Transverse colon (tissue), 4 donors: ENCODE measurements at places on chromosomes 11 and 22.

DNA sequence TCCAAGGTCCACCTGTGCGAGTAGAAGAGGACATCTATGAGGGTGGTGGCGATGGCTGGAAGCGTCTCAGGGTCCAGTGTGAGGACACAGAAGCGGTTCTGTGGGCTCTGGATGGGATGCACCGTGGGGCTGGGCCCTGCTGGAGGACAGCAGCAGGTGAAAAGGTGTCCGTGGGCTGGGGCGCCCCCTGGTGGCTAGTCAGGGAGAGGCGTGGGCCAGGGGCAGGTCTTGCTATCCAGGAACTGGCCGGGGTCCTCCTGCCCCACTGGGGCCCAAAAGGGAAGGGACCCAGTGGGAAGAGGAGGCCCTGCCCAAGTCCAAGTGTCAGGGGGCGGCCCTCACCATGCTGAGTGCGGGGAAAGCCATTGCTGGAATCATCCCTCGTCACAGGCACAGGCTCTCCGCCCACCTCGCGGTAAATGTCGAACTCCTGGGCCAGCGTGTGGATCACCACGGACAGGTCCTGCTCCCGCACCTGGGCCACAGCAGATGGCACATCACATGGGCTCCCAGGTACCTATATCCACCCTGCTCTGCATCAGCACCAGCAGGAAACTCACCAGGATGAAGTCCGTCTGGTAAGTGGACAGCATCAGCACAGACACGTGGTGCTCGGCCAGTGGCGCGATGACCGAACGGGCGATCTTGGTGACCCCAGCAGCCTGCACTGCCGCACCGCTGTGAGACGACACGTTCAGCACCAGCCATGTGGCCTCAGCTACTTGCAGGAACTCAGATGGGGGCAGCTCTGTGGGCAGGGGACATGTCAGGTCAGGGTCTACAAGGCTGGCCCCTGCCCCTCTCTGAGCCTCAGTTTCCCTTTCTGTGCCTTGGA is 2.3 kb downstream of the CASTOR1 start:
- peak; percentile 87 for DNase-seq

DNA sequence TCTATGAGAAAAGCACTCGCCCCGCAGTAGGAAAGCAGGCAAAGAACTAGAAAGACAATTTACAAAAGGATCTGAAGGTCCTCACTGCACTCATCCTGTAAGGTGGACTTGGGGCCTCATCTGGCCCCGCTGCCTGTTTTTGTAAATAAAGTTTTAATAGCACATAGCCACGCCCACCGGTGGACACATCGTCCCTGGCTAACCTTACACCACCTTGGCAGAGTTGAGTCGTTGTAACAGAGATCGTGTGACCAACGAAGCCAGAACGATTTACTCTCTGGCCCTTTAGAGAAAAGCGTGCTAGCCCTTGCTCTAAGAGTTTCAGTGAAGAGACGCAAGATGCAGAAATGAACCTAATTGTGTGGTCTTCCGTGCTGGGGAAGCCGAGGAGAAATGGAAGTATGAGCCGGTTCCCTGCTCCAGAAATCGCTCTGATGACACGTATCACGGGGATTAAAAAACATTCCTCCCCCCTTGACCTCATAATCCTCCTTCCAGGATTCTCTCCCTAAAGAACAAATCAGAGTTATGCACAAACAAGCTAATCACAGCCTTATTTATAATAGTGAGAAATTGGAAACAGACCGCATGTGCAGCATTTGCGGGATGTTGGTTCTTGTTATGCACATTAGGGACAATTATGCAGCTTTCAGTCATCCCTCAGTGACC is 80.1 kb downstream of the CDKN1C start:
- DNase-seq = peak; percentile 7

GRCh38 chr11:134638796-134639430 is 226.9 kb upstream of the B3GAT1 start:
- DNase-seq = no peak

GRCh38 chr11:45899448-45900174 is 7.5 kb downstream of the FREY1 start:
- DNase-seq = peak; percentile 75

GRCh38 chr11:13440100-13440855 is 22.7 kb downstream of the BTBD10 start:
- DNase-seq = peak; percentile 27

DNA sequence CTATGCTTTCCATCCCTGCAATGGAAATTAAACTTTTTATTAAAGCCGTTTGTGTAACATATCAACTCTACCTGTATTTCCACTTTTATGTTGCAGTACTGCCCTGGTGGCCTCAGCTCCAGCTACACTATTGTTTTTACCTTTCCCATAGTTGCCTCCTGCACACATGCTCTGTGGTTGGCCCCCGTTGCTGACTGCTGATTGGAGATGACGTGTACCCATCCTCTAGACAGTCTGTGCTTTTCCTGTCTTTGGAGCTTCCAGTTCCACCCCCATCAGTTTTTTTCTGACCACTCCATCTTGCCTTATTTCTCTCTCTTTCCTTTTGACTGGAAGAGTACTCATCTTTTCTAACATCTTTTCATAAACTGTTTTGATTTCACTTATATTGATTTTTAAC is 123.8 kb downstream of the TEAD1 start:
- no peak for DNase-seq

- no peak for DNase-seq
Measured at GRCh38 chr11:80846979-80847378, 1406.1 kb upstream of the TENM4 start.

GRCh38 chr11:73388265-73389133 is 12.3 kb downstream of the RELT start:
- peak; percentile 36 for DNase-seq

DNA sequence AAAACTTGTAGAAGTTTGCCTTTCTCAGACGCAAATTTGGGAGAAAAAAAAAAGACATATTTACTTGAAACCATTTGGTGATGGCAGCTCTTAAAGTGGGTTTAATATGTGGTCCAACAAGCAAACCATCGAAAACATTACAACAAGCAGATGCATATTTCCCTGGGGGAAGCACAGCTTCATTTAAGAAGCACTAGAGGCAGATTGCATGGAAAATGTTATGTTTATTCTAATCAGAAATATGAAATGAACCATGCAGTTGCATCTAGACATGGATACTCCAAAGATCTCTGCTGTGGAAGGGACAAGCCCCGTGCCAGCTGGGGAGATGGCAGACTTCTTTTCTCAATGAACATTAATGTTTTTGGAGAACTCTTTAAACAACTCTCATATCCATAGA is 57.4 kb upstream of the PARVA start:
- DNase-seq = no peak

DNA sequence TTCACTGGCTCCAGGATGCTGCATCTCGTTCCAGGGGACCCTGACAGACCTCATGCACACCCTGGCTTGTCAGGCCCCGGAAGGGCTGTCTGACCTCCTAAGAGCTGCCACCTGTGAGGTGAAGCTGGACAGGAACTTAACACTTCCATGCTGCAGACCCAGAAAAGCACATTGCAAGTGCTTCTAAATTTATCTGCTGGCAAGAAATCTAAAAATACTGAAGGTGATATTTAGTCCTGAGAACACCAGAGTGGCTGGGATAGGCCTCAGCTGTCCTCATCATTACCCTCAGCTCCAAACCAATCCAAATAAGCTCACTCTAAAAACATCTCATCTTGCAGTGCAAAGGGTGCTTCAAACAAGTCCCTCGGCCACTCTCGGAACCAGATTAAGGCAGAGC is 46.7 kb downstream of the ABTB2 start:
- no peak for DNase-seq

DNA sequence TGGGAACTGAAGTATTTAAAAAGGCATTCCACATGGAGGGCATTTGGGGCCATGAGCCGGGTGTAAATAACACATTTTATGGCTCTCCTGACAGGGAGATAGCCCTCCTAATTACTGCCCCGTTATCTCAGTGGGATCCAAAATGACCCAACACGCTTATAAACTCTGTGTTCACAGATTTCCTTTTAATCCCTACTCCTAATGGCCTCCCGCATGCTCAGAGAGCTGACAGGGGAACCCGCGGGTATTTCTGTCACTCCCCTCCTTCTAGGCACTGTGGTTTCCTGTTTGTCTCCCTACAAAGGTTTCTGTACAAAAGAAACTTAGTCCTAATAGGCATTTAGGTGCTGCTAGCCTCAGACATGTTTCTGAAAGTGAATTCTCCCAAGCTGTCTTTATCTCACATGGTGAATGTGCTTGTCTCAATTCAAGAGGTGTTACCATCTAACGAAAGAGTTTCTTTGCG is 202.8 kb upstream of the SEZ6L start:
- DNase-seq = no peak

DNA sequence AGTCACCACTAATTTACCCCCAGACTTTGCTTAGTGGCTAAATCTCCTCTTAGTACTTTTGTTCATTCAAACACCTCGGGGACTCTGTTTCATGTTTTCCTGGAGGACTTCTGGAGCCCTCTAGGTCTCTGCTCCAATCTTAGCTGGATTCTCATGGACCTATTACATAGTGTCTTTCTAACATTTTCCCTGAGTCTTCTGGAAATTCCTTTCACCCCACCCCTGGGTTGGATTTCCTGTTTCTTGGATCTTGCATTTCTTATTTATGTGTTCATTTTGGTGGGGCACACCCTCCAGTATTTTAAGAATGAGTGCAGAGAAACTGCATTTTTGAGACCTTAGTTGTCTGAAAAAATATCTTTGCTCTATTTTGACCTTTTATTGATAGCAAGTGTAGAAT is 220.1 kb downstream of the BLID start:
- DNase-seq = no peak

DNA sequence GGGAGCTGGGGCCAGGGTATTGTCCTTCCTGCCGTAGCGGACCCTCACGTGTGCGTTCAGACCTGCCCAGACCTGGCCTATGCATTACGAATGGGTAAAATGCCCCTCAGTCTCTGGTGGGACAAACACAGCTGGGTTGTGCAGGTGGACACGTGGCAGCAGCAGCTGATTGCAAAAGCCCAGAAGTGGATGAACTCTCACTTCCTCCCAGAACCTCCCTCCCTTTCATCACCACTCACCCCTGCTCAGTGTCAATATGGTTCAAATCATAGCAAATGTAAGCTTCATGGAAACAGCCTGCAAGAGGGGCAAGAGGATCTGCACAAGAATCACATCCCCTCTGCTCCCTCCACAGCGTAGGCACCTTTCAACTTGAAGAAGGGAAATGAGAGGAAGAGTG is 352.1 kb downstream of the OPCML start:
- no peak for DNase-seq

DNA sequence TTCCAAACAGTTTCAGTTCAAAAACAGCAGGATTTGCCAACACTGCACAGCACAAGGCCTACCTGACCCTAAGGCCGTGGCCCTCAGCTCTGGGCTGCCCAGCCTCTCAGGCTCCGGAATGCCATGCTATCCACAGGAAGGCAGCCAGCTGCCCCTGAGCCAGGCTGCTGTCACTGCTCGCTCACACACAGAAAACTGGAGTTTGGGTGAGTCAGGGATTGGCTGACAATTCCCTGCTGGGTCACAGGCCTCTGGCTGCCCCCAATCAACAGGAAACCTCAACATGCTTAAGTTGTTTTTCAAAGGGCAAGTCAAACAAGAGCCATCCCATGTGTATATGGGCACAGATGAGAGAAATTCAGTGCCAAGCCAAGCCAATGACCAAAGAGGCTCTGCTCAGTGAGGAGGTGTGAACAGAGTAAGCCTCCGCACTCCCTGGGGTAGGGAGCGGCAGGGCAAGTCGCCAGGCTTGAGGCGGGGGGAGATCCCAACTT is 50.2 kb downstream of the RPL27A start:
- peak; percentile 39 for DNase-seq
